ENCODE measurements at places on chromosomes 6 and 20.

DNA sequence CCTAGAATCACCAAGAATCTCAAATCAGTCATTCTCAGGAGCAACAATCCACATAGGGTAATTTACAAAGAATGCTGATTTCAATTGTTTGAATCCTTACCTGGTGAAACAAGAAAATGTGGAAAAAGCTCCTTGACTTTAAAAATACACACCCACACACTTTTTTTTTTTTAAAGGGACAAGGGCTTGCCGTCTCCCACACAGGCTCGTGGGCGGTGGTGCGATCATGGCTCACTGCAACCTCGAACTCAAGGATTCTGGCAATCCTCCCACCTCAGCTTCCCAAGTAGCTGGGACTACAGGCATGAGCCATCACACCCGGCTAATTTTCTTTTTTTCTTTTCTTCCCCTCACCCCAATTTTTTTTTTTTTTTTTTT, 30.7 kb downstream of the PARD6B start:
- DNase-seq = no peak

- DNase-seq = no peak
Measured at GRCh38 chr6:150735341-150735851, 130.1 kb upstream of the MTHFD1L start.

DNA sequence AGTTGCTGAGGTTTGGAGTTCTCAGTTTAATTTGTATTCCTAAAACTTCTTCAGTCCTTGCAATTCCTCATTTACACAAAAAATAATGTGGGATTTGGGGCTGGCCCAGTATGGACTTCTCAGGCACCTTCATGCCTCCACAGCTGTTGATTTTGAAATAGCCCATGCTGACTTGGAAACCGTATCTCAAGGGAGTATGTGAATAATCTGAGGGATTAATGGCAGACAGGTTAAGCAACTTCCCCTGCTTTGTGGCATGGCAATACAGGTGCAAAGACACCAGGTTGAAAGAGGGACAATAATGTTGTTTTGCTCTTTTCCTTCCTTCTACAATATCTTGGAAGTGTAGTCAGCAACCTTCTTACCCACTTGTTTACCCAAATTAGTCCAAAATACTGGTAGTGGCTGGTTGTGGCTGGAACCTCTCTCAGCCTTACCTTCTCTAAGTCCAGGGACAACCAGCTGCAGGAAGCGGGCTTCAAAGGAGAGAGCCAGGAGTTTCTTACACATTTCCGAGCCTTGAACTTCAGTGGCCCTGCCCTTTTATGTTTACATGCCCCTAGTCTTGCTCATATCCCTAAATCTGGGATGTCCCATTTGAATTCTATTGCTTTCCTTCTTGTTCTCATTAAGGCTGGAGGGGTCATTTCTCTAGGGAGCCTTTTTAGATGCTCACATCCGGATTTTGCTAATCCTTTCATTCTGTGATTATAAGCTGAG, 44.1 kb upstream of the ADGRF1 start:
- no peak for DNase-seq

DNA sequence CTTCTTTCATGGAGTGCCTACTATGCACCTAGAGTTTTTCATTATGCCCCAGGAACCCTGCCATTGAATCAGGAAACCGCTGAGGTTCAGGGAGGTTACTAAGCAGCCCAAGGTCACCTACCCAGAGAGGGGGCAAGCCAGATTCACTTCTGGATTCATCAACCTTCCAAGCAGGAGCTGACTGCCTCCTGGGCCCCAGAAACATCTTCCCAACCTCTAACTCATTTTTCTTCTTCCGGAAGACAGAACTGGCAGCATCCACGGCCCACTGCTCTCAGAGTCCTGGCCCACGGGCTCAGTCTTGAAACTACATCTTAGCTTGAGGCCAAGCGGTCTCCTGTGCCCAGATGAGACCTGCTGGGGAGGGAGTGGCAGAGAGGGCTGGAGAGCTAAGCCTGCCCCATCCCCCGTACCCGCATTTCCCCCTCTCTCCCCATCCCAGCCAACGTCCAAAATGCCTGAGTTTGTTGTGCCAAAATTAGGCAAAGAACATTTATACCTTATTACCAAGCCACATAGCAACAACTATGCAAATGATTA, 281.0 kb downstream of the CDC5L start:
- no peak for DNase-seq

GRCh38 chr6:6986344-6986743, 121.4 kb upstream of the RREB1 start:
- DNase-seq = no peak

DNA sequence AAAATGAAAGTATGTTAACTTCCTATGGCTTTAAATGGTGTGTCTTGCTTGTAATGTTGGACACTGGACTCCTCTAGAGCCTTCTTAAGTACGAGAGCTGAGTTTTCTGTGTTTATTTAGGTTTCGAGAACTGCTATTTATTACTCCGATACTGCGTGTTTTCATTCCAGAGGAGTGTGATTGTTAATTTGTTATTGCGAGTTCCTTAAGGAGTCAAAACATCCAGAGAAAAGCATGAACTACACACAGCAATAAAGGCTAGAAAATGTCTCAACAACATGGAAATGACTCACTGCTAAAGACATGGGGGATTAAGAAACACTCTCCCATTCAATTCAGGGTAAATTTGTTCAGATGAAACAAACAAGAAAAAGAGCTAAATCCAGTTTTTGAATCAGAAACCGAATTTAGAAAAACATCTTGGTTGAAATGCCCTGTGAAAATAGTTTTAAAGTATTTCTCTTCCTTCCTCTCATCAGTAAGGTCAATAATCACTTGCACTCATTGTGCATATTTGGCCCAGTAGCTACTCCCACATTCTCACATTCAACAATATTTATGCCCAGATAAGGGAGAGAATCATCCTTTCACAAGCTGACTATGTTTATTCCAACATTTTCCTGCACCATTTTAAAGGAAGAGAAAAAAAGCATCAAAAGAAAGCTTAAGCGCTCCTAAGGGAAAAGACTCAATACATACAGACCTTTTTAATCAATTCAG, 36.0 kb downstream of the ATXN1 start:
- no peak for DNase-seq

DNA sequence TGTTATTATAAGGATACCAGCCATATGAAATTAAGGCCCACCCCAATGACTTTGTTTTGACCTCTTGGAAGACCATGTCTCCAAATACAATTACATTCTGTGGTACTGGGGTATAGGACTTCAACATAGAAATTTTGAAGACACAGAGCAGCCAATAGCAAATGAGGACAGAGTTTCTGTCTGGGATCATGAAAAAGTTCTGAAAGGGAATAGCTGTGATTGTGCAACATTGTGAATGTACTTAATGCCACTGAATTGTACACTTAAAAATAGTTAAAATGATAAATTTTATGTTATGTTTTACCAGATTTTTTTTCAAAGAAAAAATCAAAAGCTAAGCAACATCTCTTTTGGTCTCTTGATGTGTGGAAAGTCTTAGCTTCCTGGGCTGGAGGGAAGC, 27.0 kb upstream of the AGPAT4 start:
- no peak for DNase-seq

DNA sequence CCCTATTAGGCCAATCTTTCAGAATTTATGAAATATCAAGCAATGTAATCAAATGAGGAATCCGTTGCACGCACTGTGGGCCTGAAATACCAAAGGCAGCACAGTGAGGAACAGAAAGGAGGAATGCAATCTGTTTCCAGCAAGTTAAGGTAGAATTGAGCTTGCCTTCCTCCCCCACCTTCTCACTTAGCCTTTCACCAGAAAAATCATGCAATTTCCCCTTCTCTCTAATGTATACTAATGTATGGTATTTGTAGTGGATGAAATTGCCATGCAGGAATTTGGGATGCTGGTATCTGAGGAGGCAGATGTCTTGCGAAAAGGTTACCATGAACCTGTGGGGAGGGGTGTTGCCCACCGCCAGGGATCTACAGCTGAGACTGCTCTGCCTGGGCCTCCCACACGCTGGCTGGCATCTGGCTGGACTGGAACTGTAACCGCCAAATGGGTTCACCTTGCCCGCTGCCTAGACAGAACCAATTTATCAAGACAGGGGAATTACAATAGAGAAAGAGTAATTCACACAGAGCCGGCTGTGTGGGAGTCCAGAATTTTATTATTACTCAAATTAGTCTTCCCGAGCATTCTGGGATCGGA, 222.4 kb upstream of the MYLIP start:
- no peak for DNase-seq

- peak; percentile 15 for DNase-seq
Measured at GRCh38 chr20:35146299-35146919, 727 bp downstream of the EDEM2 start.

GRCh38 chr6:158687506-158687905, 37.7 kb downstream of the SYTL3 start:
- DNase-seq = no peak

DNA sequence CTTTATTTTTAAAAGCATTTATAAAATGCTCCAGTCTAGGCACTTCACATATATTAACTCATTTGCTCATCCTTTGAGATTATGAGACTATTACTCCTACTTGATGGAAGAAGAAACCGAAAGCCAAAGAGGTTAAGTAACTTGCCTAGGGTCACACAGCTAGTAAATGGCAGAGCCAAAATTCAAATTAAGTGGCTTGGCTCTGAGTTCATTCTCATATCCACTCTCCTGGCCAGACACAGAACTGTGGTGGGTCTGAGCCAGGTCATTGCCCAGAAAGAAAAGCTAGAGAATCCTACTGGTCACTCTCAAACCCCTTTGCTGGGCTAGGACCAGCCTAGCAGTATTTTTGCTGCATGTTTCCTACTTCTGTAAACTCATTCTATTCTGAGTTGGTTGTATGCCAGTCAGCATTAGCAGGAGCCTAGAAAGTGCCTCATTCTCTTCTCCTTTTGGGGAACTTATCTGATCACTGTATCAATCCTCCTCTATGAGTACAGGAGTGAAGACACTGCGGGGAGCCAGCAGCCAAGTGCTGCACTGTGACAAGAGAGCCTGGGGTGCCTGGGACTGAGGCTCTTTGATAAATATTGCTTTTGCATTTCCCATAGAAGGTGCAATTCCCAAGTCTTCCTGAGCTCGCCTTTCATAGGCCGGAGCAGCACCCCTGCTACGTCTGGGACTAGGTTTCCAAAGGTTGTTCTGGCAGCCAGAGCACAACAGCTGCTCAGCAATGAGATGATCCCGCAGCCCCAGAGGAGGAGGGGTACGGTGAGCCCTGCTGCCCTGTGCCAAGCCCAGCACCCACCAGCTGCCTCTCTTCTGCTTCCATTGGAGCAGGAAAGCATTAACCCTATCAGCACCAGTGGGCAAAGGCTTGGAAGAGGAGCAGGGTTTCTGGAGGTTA, 728.3 kb downstream of the MAFB start:
- peak; percentile 35 for DNase-seq
